Activated T-cell treated with anti-CD3 and anti-CD28 coated beads, Interleukin-2, amount 50 U/mL, for 1 hour (primary cell): ENCODE measurements at places on chromosomes 13 and 19.

- DNase-seq, result no peak
Measured at GRCh38 chr13:97880311-97880675, 73.2 kb upstream of the IPO5 start.

- no peak for DNase-seq
Measured at GRCh38 chr13:34416971-34417380, 525.1 kb upstream of the NBEA start.

DNA sequence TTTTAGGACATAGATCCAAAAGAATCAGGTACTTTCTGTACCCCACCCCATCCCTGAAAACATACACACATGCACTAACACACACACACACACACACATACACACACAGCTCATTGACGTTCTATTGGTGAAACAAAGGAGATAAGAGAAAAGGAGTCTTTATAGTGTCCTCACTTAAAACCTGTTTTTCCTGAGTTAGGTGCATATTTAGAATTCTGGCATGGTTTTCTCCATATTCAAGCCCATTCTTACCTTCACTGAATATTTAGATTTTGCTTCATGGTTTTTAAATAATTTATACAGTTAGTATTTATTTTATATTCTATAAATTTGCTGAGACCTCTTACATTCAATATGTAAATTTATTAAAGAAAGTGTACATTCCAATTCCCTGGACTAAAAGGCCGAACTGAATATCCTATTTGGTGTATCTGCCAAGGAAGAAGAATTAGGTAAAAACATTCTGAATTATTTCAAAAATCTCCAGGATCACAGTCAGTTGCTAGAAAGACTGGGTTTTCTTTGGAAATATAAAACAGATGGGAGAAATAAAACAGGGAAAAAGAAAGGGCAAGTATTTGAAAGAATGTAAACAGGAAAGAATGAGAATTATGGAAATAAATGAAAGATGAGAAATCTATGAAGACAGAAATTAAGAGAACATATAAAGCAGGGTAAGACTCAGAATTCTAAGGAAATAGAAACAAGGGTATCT lies 556.2 kb downstream of the KCTD12 start:
- no peak for DNase-seq

DNA sequence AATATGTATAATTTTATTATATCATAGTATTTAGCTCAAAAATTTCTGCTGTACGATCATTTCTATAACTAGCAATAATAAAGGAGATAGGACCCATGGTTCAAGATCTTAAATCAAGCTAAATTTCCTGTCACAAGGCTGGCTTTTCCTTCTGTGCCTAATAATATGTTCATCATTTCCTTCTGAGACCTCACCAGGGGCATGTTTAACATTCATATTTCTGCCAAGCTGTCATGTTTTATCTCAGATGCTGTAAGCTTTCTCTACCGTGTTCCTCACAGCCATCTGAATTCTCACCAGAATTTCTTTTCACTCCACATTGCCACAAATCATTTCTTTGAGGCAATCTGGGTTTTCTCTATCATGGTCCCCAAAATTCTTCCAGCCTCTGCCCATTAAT lies 482.3 kb upstream of the SGCG start:
- no peak for DNase-seq

- DNase-seq, result no peak
Measured at GRCh38 chr19:29299416-29300380, 86.7 kb upstream of the UQCRFS1 start.

DNA sequence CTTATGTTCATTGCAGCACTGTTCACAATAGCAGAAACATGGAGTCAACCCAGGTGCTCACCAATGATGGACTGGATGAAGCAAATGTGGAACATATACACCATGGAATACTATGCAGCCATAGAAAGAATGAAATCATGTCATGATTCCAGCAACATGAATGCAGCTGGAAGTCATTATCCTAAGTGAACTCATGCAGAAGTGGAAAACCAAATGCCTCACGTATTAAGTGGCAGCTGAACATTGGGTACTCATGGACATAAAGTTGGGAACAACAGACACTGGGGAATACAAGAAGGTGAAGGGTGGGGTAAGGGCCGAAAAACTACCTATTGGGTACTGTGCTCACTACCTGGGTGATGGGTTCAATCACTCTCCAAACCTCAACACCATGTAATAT lies 915.9 kb downstream of the UQCRFS1 start:
- no peak for DNase-seq

GRCh38 chr19:55161571-55162322 lies 4.2 kb upstream of the TNNI3 start:
- DNase-seq, result no peak

DNA sequence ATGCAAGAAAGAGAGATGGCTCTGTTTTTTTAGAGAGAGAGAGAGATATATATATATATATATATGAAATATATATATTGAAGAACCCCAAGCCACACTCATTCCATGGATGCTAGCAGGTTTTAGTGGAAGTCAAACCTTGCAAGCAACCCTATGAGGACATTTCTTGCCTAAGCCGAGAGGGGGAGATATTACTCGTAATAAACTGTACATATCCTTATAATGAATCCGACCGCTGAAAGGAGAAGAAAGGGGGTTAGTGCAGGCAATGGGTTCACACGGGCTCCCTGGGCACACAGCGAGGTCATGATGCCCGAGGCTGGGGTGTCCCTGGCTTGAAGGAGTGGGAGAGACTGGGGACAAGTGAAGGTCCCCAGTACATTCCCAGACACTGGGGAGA lies 78.3 kb downstream of the IER2 start:
- DNase-seq, result no peak

DNA sequence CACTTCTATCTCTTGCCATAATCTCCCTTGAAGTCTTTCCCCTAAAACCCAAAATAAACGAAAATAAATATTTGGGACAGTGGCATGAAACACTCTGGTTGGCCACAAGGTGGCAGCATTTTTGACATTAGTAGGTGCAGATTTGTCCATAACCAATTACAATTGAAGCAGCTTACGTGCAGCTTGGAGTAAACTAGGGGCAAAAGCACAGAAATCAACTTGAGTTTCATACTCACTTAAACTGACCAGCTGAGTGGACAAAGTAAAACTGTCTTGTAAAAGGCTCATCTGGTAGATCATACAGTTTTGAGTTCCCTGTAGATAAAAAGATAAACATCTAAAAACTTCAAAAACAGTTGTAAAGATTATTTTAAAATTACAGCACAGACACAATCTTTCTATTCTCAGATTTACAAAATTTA lies 18.8 kb downstream of the PDCD5 start:
- DNase-seq, result no peak

DNA sequence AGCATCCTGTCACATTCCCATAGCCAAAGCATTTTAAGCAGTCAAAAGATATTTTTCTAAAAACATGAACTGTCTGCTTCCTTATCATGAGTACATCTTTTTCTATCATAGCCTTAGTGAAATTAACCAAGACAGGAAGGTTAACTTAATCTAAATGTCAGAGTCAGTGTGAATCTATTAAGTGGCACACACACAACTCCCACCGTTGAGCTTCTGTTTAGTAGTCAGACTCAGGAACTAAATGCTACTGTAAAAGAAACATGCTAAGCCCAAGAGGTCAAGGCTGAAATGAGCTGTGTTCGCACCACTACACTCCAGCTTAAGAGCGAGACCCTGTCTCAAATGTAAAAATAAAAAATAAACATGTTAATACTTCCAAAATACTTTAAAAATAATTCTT lies 7.7 kb upstream of the POU4F1 start:
- no peak for DNase-seq

DNA sequence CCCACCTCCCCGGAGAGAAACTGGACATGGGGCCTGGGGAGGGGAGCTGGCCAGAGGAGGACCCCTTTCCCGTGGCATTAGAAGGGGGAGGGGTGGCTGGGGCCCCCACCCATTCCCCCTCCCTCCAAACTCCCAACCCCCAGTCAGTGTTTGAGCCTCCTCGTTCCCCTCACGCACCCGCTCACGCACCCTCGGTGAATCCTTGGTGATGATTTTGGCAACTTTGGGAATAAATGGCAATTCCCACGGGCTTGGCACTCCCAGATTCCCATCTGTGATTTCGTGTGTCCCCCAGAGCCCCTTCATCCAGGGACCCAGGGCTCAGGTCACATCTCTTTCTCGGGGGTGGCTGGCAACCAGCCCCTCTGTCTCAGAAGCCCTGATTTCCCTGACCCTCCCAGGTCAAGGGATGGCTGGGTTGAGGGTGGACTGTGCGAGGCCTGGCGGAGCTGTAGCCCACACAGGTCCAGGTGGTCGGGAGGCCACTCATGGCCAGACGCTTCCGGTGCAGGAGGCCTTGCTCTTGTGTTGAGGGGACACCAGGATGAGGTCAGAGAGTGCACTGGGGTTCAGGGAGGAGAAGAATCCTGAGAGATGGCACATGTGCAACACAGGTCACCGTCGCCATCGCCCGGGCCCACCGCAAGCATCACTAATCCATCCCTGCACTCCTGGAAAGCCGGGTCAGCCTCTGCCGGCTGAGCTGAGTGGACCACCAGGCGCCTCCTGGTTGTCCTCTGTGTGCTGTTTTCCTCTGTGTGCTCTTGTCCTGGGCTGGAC lies 20.7 kb downstream of the EPN1 start:
- DNase-seq, result no peak

DNA sequence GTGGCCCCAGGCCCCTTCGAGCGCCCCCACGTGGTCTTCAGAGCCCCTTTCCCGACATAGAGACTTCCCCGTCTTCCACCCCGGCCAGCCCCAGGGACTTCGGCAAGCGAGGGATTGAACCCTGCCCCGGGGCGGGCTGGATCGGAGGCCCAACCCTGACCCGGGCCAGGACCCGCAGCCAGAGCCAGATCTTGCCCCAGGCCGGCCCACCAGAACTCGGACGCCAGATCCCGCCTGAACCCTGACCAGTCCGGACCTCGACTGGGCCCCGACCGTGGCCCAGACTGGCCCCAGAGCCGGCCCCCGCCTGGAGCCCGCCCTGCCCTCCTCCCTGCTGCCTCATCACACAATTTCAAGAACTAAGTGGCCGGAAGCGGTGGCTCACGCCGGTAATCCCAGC lies 253 bp upstream of the TPTE2 start:
- no peak for DNase-seq

- no peak for DNase-seq
Measured at GRCh38 chr13:41455725-41456419, 1.5 kb upstream of the RGCC start.

DNA sequence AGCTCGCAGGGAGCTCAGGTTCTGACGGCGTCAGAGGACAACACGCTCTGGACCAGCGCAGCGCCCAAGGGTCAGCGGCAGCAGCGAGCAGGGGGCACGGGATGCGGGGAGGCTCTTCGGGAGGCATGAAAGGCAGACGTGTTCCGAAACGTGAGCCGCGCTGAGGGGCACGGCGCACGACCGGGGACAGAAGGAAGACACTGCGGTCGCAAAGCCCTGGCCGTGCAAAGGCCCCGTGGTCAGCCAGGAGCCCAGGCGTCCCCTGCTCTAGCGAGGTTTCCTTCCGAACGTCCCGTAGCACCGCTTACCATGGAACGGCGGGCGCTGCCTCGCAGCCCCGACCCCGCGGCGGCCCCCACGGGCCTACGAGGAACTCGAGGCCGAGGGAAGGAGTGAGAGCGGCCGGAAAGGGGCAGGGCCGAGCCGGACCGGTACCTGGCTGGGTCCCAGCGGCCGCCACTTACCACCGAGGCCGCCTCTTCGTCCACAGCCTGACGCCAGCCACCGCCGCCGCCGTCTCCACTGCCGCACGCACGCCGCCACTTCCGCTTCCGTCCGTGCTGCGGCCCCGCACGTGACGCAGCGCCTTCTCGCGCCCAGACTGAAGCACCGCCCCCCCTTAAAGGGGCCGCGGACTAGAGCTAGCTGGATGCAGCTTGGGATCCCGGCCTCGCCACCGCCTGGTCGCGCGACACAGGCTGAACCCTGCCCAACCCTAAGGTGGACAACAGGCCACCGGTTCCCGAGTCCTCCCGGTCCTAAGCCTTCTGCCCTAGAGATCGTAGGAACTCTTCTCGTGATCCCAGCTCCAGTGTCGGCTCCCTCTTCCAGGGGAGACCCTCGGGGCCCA lies 9.4 kb downstream of the ABHD17A start:
- peak; percentile 85 for DNase-seq

- peak; percentile 96 for DNase-seq
Measured at GRCh38 chr19:1103708-1104310, at the start of gene GPX4. Gene GPX4, plus strand, starts transcription at chr19:1103994. Its CDS starts 50 bp downstream, at chr19:1104044.

- DNase-seq, result no peak
Measured at GRCh38 chr19:2167896-2168618, 4.3 kb downstream of the DOT1L start.

GRCh38 chr19:3775831-3776230 lies 3.8 kb upstream of the RAX2 start:
- no peak for DNase-seq

DNA sequence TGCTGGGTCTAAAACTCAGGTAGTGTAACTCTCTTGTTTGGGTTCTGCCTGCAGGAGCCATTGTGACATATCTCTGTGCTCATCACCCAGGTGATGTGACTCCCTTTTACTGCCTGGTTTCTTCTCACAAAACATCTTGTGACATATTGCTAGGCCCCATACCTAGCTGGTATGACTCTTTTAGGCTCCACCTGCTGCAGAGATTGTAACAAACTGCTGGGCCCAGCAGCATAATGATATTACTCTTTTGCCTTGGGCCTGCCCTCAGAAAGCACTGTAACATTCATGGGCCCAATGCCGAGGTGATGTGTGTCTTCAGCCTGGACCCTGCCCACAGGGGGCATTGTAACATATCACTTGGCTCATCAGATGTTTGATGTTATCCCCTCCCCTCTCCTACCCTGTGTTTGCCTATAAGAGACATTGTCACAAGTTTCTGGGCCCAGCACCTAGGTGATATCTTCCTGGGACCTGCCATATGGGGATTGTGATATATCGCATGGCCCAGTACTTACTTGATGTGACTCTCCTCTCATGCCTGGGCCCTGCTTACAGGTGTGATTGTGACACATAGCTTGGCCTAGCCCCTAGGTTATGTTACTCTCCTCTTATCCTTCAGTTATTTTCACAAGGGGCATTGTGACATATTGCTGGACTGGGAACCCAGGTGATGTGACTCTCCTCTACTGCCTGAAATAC lies 18.0 kb upstream of the ZNF681 start:
- no peak for DNase-seq

- DNase-seq, result no peak
Measured at GRCh38 chr13:70380809-70381208, 272.6 kb upstream of the KLHL1 start.

DNA sequence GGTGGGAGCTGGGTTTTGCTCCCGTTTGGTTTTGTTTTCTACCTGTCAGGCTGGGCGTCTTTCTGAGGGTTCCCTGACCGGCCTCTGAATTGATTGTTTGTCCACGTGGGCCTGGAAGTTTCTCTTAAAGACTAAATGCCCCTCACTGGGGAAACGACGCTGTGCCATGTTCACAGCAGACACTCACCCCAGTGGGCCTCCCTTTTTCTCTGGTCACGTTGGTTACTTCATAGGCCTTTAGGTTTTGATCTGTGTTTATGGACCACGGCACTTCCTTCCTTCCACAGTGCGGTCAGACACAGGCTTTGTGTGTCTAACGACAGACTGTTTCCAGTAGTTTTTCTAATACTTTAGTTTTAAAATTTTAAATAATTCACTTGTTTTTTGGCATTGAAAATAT lies 20.1 kb upstream of the NDUFS7 start:
- no peak for DNase-seq

DNA sequence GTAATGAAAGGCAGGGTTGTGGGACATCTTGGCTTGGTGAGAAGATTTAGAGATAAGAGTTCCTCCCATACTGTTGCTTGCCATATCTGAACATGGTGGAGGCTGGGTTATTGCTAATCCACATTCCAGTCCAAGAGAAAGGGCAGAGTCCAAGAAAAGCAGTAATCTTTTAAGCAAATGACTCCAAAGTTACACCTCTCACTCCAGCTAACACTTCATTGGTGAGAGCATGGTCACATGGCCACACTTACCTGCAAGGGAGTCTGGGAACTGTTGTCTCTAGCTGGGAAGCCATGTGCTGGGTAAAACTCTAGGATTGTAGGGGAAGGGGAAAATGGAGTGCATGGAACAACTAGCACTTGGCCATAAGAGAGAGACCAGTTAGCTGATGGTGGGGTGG lies 5.6 kb downstream of the C19orf81 start:
- DNase-seq, result no peak
